ENCODE measurements at places on chromosomes 11 and 22.

DNA sequence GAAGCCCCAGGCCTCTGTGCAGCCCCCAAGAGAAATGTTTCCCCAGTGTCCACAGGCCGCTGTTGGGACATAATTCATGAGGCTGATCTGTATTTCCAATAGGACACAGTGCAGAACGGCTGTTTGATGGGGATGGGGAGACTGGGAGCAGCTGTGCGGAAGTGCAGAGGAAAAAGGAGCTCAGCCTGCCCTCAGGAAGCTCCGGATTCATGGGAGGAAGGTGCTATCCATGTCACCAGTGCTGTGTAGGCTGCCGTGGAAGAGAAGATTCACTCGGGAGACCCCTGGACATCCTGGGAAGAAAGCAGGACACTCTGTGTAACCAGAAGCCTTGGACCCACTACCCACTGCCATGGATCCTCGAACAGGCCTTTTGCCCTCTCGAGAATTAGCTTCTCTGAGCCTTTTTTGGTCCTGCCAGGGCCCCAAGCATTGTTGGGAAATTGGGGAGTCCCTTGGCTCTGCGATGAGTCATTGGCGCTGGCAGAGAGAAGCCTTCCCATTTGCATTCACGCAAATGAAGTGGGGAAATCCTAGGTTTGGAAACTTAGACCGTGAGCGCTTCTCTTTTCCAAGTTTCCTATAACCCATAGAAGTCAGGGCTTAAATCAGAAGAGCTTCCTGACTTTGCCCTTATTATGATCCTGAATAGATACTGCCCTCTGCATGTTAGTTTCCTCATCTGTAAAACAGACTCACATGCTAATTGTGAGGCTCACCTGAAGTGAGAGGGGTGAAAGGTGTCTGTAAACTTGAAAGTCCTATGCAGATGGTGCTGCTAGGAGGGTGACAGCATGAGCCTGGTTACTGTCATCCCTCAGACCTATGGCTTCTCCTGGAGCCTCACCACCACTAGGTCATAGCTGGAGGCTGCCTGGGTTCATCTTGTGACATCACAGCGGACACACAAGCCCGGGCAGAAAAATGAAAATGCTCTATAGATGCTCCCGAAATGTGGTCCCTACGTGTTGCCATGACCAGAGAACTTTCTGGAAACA lies 229.2 kb upstream of the B3GAT1 start:
- DNase-seq, result no peak

- DNase-seq, result no peak
These were observed 266.1 kb downstream of the MIAT start for GRCh38 chr22:26923531-26923930.

GRCh38 chr11:126733685-126734084 lies 266.9 kb downstream of the KIRREL3 start:
- DNase-seq, result no peak

- peak; percentile 20 for DNase-seq
These were observed 23.4 kb upstream of the KIRREL3 start for GRCh38 chr11:127023991-127024390.

DNA sequence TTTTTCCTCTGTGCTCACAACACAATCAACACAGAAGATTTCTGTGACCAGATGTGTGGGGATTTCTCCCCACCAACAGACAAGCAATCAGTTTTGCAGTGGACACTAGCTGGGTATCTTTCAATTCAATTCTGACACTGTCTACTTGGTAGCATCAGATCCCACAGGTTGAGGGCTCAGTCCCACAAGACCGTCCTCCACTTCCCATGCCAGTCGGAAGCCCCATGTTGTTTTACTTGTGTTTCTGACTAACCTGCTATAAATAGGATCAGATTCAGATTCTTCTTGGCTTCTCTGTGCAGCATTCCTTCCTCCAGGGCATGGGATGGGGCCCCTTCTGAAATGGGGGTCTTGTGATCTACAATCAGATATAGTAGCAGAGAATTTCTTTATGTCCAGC lies 19.6 kb downstream of the ACER3 start:
- no peak for DNase-seq
